Esophagus mucosa (tissue), 1 donor: ENCODE measurements at places on chromosomes 2 and 18.

DNA sequence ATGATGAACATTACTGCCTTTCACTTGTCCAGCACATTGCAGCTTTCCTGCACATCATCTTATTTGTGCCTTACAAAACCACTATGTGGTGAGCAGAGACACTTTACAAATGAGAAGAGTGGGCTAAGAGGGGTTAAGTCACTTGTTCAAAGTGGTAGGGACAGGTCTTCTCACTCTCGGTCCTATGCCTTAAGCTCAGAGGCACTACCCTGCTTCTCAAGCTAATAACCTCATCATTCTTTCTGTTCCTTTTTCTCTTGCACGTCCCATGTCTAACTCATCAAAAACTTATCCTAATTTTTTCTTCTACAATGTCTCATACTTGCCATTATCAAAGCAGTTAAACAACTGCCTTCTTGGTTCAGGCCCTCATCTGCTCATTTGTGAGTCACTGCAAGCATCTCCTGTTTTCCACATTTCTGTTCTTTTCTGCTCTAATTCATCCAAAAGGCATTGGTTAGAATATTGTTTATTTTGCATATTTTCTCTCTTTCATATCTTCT, 21.9 kb upstream of the NCOA1 start:
- no peak for ATAC-seq

DNA sequence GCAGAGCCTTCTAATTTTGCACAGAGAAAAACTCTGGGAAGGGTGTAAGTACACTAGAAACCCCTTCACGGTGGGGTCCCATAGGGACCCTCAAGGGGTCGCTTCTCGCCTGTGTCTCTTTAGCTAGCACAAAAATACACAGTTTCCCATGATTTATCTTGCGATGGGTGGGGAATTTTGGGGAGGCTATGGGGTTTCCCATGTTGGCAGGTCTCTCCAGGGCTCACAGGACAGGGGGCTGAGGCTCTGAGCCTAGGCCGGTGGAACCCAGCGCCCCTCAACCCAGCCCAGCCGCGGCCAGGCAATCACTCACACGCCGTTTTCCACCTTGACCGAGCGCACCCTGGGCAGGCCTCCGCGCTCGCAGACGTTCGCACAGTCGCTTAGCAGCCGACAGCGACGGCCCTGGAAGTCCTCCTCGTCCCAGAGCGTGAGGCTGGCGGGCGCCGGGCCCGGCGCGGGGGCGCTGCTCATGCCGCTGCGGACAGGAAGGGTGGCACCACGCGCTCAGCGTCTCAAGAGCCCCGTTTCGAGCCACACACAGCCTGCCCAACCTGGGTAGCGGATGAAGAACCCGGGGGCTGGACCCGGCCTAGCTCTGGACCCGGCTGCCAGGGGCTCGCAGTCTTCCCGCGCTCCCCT, 398 bp downstream of the CRYBA2 start:
- ATAC-seq = no peak

- ATAC-seq = no peak
Measured at GRCh38 chr2:164655750-164656149, 34.5 kb upstream of the GRB14 start.

GRCh38 chr2:176553685-176554100, 284.5 kb downstream of the MTX2 start:
- peak; percentile 81 for ATAC-seq

- no peak for ATAC-seq
Measured at GRCh38 chr2:7384773-7385349, 467.6 kb downstream of the RNF144A start.

DNA sequence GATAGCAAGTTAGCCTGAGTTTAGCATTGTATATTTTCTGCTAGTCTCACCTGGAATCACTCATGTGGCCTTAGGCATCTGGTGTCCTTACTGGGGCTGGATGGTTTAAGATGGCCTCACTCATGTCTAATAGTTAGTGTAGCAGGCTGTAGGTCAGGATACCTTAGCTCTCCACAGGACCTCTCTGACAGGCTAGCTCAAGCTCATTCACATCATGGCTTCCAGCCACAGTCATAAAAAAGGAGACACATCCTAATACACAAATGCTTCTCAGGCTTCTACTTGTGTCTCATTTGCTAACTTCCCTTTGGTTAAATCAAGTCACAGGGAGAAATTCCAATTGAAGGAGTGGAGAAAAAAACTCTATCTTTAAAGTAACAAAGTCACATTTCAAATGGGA, 47.7 kb downstream of the MYO1B start:
- no peak for ATAC-seq

- no peak for ATAC-seq
Measured at GRCh38 chr2:159256159-159256558, 30.3 kb downstream of the WDSUB1 start.

DNA sequence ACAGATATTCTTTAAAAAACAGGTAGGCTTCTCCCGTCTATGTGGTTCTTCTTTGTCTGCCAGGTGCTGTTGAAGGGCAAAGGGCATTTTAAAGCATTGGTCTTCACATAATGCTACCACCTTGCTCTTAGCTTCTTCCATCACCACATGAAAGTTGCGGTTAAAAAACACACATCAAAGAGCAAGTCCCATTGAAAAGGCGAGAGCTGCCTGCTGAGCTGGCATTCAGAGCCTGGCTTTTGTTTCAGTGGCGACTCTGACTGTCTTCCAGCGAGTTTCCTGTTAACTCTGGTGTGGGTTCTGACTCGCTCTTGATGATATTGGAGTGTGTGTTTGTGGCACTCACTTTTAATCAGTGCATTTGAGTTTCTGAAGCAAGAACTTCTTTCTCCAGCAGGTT, 624.9 kb upstream of the FANCL start:
- ATAC-seq = no peak

DNA sequence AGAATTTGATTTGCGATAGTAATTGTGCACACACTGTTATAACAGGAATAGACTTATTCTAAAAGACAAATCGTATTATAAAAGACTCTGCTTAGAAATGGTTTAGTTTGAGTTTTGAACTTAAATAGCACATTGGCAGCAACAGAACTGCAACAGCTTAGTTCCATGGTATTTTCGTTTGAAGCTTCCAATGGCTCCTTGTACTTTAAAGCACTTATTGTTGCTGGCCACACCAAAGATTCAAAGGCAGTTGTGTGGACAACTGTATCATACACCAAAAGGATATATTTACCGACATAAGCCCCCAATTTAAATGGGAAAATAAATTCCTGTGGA, 627 bp downstream of the WIPF1 start:
- ATAC-seq = no peak

DNA sequence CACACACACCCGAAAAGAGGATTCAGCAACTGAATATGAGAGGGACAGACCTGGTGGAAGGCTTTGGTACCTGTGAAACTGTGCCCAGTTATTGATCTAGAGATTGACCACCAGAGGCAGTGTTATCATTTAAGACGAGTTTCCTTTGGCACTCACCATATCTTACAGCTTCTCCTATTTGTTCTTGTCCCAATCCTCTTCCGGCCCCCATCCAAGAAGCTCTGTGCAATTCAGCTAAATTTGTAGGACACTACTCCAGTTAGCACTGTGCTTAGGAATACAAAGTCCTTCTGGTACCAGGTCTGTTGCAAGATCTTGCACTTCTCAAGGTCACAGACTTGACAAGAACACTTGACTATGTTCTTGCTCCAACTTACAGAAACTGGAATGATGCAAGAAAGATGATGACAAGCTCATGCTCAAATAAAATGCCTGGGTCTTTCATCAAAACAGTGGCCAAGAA, 177.7 kb downstream of the TMEM247 start:
- peak; percentile 38 for ATAC-seq

DNA sequence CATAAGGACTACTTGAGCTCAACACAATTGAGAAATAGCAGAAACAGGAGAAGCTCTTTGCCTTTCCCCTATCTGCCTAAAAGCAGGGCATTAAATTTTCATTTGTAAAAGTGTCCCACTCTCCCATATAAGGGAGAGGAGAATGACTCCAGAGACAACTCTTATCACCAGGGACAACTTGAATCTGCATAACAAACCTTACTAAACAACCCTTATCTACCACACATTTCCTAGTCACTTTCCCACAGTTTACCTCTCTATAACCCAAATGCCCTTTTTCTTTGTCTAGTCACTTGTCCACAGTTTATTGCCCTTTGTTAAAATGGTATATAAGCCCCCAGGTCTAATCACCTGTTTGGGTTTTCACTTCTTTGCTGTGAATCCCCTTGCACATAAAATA, 37.5 kb upstream of the PPM1B start:
- no peak for ATAC-seq

DNA sequence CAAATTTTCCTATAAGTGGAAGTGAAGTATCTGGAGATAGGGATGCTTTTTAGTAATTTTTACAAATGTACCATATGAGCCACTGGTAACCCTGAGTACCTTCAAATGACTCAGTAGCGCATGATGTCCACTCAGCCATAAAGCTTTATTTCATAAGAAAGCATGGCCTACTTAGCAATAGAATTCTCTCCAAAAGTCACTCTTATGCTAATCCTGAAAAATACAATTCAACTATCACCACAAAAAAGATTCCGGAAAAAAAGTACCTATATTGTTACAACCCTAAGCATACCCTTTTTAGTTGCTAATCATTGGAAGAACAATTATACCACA, 732.2 kb downstream of the SOCS6 start:
- no peak for ATAC-seq

DNA sequence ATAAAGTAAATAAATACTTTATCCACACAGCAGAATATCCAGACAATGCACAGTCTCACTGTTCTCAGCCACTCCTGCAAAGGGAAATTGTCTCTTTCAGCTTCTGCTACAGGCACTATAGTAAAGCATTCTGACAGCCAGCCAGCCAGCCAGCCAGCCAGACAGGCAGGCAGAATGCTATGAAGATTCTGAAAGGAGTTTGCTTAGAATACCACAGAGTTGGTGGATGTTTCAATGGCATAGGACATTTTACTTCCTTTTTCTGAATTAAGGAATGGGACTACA, 116.1 kb upstream of the CYP26B1 start:
- ATAC-seq = no peak

- ATAC-seq = peak; percentile 56
Measured at GRCh38 chr18:77067291-77068061, 65.1 kb downstream of the MBP start.

DNA sequence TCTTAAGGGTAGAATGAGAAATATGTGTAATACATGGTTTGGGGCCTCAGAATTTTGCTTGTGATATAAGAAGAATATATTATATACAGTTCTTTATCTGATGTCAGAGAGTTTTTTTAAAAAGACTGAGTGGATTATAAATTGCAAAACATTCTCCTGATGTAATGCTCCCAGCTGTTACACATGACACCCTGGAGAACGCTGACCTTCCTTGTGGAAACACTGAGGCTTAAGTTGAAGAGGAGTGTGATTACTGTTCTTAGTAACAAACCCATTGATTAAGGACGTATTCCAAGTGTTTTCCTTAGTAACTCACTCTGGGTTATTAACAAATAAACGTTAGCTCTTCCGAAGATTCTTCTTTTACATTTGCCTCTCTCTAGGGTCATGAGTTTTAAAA, 1069.3 kb upstream of the CNTNAP5 start:
- no peak for ATAC-seq

GRCh38 chr2:44009136-44009735, 13.4 kb upstream of the LRPPRC start:
- ATAC-seq = no peak

DNA sequence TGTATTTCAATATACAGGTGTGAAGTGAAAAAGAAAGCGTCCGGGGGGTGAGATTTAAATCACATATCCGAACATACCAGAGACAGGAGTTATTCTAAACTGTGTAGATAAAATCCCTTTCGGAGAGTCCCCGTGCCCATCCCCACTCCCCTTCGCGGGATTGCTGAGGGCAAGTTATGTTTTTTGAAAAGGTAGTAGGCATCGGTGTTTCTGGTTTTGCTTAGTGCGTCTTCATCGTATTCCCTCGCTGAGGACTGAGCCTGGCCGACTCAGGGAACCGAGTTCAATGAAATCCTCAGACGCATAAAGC, 583.4 kb downstream of the ZEB2 start:
- ATAC-seq = no peak

- no peak for ATAC-seq
Measured at GRCh38 chr2:33378556-33379210, 97.8 kb upstream of the RASGRP3 start.

DNA sequence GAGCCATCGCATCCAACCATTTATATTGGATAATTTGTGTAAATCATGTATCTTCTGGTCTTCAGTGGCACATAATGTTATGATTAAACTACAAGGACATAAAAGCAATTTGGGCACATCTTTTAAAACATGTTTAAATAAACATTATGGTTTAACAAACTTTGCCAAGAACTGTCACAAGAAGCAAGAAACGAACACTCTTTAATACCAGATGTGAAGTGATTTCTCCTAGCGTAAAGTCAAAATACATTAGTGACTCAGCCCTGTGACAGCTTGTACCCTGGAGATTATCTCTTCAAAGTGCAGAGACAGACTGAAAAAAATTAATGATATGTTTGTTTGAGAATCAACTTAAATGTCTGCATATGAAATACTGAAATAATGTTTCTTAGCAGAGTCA, 39.9 kb downstream of the DSEL start:
- no peak for ATAC-seq

DNA sequence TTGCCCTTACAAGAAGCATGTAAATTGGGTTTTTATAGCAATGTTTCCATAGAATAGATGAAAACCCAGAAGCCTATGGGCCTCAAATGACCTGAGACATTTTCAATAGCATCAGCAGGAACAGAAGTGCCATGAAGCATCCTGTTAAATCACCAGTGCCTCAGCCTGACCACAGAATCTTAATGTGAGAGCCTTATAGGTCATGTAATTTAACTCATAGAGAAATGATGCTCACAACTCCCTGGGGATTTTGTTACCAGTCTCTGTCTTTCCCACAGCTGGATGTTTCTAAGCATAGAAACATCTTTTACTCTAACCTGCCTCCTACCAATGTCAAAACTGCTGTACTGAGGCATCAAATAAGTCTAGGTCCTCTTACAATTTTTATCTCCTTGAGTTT, 295.8 kb upstream of the ACVR2A start:
- ATAC-seq = no peak

DNA sequence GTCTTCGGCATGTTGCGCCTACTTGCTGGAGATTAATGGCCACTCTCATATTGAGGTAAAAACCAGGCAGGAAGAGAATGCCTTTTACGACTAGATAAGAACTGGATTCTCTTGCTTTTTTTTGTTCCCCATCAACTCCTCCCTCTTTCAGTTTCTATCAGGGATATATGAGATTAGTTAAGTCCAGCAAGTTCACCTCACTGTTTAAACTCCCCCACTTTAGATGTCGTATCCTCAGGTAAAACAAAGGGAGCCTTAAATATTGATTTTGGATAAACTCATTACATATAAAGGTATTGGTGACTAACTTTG, 98.4 kb downstream of the PLEKHM3 start:
- ATAC-seq = no peak

DNA sequence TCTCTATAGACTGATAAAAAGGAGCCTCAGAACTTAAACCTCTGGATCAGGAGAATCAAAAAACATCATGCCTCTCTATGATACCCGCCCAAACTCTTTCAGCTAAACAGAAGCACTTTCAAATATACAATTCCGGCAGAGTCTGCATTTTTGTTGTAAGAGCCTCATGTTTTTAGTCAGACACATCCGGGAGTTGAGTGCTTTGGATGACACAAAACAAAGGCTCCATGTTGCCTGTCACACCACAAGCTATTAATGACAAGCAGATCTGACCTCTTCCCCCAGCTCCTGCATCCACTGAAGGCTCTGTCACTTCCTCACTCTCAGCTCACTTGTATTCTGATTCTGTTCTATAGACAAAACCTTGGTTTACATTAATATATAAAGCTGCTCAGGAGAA, 33.2 kb downstream of the SLC38A11 start:
- ATAC-seq = no peak

GRCh38 chr2:74843899-74844298, 10.0 kb downstream of the HK2 start:
- ATAC-seq = no peak
